ENCODE measurements at places on chromosomes 16 and 17.

DNA sequence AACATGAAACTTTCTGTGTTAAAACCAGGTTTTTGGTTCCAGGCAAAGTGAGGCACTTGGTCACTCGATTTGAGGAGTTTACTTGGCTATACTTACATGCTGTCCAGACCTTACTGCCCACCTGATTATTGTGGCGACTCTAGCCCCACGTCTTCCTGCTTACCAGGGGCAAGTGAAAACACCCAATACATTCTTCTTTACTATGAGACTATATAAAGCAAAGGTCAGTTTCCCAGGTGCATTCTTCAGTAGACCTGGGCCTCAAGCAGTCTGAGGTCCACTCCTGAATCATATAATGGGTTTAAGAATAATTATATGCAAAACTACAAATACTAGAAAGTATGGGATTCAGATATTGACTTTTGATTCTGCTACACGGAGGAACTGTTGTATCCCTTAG is 86.2 kb downstream of the EFCAB5 start:
- no peak for DNase-seq

DNA sequence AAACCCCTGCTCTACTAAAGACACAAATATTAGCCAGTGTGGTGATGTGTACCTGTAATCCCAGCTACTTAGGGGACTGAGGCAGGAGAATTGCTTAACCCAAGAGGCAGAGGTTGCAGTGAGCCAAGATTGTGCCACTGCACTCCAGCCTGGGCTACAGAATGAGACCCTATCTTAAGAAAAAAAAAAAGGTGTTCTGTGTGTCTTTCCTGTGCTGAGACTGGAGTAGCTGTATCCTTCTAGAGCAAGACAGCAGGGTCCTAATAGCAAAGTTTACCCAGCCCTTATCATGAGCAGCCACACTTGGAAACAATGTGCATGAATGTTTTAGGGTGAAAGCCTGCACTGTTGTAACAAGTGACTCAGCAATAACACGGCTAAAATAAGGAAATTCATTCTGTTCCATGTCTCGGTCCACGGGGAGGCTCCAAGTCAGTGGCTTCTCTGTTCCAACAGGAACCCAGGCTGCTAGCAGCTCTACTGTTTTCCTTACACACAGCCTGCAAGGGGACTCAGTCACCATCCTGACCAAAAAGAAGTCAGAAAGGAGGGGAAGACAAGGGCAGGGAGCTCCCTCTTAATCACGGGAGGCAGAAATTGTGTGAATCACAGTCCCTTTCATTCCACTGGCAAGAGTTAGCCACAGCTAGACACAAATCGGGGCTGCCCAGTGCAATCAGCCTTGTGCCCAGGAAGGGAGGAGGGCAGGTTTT is 7.1 kb upstream of the SLC5A11 start:
- no peak for DNase-seq

DNA sequence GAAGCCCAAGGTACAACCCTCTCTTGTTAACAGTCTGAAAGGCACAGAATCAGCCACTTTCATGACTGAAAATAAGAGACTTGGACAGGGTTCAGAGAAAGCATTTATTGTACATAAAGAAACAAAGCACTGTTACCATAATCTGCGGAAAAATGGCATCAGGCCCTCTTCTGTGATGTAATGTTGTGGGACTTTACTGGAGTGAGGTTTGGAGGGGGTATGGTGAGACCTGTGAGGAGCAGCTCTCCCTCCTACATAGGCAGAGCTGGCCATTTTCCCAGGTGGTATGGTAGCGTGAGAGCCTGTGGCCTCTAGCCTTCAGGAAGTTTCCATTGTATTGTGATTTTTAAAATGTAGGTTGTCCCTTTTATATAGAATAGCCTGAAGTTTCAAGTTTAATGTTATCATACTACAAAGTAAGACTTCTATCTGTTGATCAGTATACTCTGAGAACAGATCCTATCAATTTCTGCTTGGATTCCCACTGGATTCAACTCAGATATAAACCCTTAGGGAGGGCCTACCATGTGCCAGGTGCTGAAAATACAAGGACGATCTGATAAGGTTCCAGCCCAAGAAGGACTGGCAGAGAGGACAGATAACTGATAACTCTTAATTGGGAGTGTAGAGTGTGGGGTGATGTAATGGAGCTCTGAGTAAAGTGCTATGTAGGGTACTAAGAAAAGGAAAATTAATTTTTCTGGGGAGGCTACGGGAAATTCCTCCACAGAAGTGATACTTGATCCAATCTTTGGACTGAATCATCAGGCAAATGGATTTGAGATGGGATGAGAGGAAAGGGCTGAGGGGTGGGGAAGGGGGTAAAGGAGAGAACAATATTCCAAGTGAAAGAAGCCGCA is 4.1 kb upstream of the YPEL2 start:
- DNase-seq = no peak

- DNase-seq = no peak
Measured at GRCh38 chr17:6334386-6334785, 100.5 kb downstream of the AIPL1 start.

GRCh38 chr16:24953306-24953705 is 61.9 kb downstream of the ARHGAP17 start:
- no peak for DNase-seq

DNA sequence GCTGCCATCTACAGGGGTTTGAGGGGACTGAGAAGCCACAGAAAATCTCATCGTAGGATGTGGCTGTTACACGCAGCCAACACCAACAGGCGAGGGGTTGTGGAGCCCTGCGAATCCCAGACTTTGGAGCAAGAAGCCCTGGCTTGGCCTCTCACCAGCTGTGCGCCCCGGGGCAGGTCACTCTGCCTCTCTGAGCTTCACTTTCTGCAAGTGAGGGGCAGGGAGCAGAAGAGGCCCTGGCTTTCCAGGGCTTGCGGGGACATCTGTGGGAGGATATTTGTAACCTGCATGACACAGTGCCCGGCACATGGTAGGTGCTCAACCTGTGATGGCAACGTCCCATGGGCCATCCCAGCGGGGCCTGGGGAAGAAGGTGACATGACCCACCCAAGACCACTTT is 32.9 kb upstream of the CIBAR2 start:
- DNase-seq = no peak

- DNase-seq = no peak
Measured at GRCh38 chr17:72775919-72776318, 316.6 kb downstream of the SLC39A11 start.

DNA sequence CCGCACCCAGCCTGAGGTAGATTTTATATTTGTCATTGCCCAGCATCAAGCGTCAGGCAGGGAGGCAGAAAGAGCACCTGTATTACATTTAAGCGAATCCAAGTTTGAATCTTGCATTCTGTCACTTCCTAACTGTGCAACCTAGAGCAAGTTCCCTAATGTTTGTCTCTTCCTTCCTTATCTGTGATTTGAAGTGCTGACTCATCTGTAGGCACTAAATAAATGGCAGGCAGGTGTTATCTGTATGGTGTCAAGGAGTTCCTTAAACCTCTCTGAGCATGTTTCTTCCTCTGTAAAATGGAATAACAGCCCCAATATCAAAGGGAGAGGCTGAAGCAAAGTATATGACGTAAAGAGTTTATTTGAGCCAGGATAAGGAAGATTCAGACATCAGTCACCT is 24.3 kb downstream of the GP2 start:
- no peak for DNase-seq

DNA sequence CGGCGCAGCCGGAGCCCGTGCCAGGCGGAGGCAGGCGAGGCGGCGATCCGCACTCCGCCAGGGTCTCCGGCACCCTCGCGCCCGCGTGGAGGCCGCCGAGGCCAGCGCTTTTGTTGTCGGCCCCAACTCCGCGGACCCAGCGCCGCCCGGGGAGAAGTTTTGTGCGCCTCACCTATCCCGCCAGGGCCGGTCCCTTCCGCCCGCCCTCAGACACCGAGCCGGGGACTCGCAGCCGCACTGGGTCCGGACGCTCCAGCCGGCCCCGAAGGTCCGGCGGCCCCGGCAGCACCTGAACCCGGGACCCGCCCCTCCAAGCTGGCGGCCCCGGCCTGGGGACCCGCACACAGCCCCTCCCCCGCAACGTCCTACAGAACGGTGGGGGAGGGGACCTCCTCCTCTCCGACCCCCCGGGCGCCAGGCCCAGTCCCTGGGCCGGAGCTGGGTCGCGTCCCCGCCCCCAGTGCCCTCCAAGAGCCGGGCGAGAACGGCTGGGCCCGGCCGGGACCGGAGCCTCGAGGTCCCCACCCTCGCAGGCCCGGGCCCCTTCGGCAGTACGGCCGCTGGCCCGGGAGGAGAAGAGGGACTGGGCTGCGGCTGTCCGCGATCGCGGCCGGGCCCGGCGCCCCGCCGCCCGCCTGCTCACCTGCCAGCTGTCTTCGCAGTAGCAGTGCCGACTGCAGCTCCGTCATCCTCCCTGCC is 698 bp downstream of the UBE2G1 start:
- no peak for DNase-seq

DNA sequence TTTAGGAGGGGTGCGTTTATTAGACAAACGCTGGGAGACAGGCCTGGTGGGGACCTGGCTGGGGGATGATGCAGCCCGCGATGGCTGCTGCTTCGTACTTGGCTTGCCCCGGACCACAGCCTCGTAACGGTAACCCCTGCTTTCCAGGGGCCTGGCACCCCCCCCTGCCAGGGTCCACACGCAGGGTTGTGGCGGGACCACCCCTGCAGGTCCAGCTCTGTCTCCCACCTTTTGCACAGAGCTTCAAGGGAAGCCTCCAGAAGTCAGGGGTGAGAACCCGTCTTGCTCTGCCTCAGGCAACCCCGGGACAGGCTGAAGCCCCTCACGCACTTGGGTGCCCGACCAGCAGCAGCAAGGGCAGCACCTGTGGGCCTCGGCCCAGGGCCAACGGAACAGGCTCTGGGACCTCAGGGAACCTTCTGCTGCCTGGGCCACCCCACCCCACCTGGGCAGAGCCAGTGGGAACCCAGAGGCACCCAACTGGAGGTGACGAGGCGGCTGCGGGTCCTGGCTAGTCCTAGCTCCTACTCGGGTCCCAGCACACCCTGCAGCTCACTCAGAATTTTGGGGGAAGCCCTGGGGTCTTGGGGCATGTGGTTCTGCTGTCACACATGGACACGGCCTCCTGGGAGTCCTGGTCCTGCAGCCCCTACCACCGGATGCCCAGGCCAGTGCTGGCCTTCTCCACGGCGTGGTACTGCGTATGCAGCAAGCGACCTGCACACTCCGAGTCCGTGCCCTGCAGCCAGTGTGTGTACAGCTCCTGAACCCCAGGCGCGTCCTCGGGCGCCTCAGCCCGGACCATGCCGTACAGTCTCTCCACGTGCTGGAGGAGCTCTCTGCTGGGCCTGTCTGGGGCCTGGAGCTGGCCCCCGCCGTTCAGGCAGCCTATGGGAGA is 3.1 kb downstream of the HAGHL start:
- no peak for DNase-seq

DNA sequence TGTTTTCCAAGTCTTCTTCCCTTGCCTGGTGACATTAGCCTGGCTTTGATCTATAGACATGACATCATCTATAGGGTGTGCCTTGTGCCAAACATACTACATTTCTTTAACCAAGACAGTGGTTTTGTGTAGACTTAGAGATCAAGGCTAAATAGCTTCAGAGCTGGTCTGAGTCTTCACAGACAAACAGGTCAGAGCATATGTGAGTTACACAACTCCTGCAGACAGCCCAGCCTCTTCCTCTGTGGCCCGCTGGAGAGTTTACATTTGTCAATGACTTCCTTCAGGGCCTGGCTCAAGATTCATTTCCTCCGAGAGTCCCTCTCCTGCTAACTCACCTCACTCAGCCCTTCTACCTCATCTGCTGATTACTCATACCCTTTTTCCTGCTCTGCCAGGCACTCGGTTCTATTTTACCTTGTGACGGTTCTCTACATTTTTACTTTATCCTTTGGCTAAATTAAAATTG is 73.1 kb upstream of the TANC2 start:
- no peak for DNase-seq

DNA sequence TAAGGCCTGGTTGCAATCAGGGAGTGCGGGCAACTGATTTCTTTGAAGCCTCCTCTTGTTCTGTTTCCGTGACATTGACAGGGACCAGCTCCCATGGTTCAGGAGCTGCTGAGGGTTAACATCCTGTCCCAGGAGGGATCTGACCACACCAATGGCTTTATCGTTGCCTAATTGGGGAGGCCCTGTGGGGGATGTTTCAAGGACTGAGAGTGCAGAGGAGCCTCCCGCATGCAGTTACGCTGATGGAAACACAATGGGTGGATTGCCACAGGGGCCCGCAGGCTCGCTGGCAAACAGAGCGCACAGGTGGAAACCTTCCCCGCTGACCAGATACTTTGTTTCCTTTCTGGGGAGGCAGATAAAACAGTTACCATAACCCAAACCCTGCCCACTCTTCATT is 23.8 kb upstream of the ABCC1 start:
- no peak for DNase-seq

GRCh38 chr17:81715872-81716673 is 4.0 kb downstream of the SLC25A10 start:
- no peak for DNase-seq

GRCh38 chr17:35866341-35866950 is 2.2 kb downstream of the HEATR9 start:
- no peak for DNase-seq

GRCh38 chr17:82943339-82943738 is 103.5 kb upstream of the ZNF750 start:
- DNase-seq = no peak

DNA sequence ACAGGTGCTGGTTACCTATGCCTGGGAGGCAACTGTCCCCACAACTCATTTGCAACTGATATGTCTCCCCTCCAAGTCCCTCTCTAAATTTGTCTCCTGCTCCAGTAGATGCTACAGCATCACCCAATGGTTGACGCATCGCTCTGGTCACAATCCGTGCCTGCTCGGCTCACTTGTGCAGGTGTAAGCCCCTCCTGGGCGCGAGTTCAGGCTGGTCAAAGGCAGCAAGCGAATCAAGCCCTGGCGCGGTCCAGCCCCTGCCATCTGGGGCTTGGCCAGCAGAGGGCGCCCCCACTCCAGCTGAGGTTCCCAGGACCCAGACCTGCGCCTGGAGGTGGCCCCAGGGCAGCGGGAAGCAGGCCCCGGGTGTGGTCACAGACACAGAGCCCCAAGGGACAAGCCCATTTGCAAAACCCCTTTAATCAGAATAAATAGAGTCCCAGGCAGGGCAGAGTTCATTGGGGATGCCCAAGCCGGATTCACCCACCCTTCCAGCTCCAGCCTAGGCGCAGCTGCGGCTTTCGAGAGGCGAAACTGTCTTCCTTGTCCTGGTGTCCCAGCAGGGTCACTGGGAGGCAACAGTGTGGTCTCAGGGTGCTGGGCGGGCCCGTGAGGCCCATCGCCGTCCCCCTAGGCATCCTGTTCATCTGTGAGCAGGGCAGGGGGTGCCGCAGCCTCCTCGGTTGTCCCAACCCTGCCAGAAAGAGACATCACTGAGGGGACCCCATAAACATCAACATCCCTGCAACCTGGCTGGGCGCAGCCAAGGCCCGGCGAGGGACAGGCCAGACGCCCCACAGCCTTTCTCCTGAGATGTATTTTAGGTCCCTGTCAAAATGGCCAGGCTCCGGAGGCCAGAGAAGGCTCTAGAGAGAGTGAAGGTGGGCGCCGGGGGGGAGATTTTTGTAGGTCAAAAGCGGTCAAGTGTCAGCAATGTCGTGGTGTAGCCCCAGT is 15.8 kb downstream of the TMC6 start:
- DNase-seq = no peak

- DNase-seq = no peak
Measured at GRCh38 chr17:36993227-36993626, 44.5 kb downstream of the AATF start.

Measured in stimulated activated CD4-positive, alpha-beta T cell treated with anti-CD3 and anti-CD28 coated beads, Interleukin-1b, Interleukin-23, amount 100 ng/mL, for 1 hour (primary cell).